ENCODE measurements at places on chromosomes 4 and X.
A peak's percentile ranks its signal among the peaks of the same experiment; 100 is the strongest.

DNA sequence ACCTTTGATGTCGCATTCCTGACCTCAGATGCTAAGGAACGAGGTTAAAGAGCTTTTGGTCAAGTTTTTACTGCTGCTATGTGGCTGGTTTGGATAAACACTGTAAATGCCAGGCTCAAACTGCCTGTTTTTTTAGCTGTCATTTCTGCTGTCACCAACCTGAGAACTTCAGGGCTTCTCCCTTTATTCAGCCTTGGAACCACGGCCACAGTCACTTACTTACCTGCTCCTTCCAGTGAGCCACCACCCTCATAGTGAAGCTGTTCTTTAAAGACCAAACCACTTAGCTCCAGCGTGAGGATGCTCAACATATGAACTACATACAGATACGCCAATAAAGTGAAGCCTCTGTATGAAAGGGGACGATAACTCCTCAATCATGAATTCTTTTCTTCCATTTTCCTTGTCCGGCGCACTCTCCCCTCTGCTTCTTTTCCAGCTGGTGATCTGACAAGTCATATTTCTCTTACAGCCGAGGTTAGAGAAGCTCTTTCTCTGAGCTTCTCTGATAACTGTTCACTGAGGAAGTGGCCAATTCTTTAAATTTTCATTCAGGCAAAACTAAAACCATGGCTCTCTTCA is 152.8 kb upstream of the ANK2 start:
- no peak for DNase-seq

GRCh38 chr4:156889616-156890594 is 81.7 kb downstream of the PDGFC start:
- DNase-seq, result peak; percentile 42

DNA sequence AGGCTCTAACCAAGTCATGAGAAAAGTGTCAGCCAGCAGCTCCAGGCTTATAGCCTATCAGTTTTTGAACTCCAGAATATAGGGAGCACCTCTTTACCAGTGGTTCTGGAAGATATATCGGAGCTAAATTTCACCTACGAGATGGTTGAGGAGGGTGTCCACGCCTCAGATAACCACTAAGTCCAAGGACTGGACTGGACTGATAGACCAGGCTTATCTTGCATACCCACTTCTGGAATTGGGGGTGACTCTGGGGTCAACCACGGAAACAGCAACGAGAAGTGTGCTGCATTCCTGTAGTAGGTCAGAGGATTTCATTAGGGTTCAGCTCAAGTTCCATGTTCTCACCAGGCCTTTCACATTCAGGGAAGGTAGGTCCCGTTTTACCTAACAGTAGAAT is 38.6 kb upstream of the TRPC3 start:
- DNase-seq, result no peak

DNA sequence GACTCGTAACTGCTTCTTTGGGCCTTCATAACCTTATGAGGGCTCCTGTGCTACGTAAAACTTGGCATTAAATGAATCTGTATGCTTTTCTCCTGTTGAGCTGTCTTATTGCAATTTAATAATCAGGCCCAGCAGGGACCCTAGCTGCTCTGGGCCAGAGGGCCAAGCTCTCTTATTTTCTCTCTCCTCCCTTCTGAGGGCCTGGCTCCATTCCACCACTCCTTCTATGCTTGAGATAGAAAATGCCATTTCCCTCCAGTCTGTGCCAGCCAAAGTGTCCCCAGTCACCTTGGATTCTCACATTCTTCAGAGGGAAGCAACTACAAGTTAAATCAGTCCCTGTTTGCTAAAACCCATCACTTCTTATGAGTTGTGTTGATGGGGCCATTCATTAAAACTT is 90.1 kb downstream of the CLCN4 start:
- peak; percentile 6 for DNase-seq

- DNase-seq, result no peak
Measured at GRCh38 chr4:86965019-86965976, 30.5 kb downstream of the AFF1 start.

GRCh38 chr4:39873823-39874222 is 103.9 kb downstream of the PDS5A start:
- no peak for DNase-seq

- no peak for DNase-seq
Measured at GRCh38 chrX:31483336-31483735, 411.5 kb upstream of the FTHL17 start.

DNA sequence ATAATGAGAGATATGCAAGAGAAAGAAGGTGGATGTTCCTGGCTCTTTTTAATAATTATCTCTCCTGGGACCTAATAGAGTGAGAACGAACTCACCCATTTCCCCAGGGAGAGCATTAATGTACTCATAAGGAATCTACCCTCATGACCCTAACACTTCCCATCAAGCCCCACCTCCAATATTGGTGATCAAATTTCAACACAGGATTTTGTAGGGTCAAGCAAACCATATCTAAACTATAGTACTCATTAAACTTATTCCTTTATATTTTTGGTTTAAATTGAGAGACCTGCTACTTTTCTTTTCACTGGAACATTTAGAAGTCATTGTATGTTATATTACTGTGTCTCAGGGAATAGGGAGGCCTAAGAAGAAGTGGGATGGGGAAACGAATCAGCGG is 2.6 kb downstream of the UGT2A3 start:
- DNase-seq, result no peak

- DNase-seq, result no peak
Measured at GRCh38 chr4:132227151-132227856, 921.8 kb upstream of the PCDH10 start.

DNA sequence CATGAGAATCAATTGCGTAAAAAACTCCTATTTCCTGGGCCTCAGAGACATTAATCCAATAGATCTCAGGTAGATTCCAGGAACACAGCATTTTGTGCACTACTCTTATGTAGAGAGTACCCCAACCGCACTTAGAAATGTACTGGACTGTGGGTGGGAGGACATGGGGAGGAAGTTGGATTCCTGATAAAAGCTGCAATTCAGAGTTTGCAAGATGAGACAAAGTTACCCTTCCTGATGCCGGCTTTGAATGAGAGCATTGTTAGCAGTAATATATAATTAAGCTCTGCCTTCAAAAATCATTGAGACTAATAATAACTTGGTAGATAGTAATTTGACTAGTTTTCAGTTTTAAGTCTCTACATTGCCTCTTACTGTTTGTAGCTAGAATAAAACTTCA is 323.3 kb upstream of the GALNT7 start:
- no peak for DNase-seq

DNA sequence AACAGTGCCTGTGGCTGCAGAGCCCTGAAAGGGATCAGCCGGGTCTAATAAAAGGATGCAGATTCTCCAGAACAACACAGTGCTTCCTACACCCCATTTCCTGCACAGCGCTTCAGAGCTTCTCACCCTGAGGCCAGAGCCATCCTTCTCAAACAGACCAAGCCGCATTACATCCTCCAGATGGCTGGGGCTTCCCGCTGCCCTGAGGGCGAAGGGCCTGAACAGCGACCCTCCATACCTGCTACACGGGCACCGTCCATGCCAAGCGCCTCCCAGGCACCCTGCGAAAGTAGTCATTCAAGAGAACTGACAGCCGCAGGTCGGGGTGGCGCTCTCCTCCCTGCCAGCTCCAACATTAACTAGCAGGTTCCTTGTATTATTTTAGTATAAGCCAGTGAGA is 36.5 kb downstream of the ACOX3 start:
- DNase-seq, result no peak

DNA sequence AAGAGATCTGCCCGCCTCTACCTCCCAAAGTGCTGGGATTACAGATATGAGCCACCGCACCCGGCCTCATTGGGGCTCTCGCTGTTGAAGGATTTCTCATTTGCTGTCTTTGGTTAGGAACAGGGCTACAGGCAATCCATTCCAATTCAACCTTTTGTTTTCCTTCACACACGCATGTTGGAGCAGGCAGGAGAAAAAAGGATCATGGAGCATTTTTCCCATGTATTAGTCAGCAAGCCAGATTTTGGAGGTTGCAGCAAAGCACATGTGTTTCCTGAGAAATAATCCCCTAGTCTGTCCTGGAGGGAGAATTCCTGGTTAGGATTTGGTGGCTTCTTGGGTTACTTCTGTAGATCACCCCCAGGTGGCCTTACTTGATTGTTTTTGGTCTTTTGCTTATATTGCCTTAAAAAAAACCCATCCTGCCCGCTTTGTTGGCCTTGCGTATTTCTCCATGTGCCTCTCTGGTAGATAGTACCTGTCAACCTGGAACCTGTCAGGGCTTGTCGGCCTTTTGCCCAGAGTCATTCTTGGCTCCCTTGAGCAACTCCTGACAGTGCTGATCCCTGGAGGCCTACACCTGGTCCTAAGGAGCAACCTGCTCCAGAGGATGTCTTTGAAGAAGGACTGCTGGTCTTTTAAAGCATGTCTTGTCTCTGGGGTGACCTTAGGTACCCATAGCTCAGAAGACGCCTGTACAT is 82.4 kb upstream of the CLCN4 start:
- no peak for DNase-seq

GRCh38 chr4:84925558-84925957 is 40.9 kb downstream of the WDFY3 start:
- no peak for DNase-seq

GRCh38 chr4:10761903-10762302 is 77.3 kb upstream of the CLNK start:
- no peak for DNase-seq

DNA sequence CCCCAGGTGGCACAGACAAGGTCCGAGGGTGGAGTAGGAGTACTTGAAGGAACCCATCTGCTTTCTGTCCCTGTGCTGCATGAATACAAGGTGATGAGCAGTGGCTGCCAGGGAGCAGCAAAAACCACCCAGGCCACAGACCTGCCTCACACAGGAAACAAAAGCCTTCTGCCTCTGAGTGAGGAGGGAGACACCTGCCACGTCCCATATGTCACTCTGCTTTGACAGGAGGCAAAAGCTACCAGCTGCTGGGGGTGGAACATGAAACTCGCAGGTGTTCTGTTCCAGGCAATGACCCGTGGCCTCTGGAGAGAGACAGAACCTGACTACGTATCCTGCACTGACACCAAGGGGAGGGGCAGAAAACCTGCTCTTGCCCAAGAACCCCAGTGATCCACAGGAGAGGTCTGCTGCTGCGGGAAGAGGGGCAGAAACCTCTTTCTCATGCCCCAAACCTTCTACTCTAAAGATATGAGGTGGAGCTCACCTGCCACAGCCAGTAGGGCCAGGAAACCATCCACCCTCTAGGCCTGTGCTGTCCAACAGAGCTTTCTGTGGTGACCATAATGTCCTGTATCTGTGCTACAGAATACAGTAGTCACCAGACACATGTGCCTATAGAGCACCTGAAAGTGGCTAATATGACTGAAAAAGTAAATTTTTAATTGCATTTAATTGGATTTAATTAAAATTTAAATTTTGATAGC is 172.9 kb downstream of the PRDM5 start:
- DNase-seq, result no peak

DNA sequence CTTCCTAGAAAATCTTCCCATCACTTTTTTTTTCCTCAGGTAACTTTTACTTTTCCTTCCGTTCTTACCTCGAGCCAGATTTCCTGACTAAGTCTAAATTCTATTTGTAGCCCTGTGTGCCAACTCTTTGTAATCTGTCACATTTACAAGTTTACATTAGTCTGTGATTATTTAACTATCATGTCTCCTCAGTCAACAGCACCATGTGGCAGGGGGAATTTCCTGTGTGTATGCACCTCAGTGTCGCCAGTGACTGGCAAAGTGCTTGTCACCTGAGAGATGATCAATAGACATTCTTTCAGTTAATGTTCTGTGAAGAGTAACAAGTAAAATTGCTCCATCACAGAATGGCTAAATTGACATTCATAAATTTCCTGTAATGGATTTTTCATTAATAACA is 468.5 kb downstream of the PDGFC start:
- DNase-seq, result no peak

GRCh38 chrX:81957900-81958545 is 756.1 kb downstream of the SH3BGRL start:
- no peak for DNase-seq

- no peak for DNase-seq
Measured at GRCh38 chrX:130158311-130158710, 7.3 kb downstream of the AIFM1 start.

GRCh38 chr4:121669163-121669550 is 27.6 kb downstream of the ANXA5 start:
- DNase-seq, result no peak
